ENCODE measurements at places on chromosomes 6 and 20.

- DNase-seq: no peak
These were observed 83.7 kb upstream of the TMEM30A start for GRCh38 chr6:75368151-75368779.

DNA sequence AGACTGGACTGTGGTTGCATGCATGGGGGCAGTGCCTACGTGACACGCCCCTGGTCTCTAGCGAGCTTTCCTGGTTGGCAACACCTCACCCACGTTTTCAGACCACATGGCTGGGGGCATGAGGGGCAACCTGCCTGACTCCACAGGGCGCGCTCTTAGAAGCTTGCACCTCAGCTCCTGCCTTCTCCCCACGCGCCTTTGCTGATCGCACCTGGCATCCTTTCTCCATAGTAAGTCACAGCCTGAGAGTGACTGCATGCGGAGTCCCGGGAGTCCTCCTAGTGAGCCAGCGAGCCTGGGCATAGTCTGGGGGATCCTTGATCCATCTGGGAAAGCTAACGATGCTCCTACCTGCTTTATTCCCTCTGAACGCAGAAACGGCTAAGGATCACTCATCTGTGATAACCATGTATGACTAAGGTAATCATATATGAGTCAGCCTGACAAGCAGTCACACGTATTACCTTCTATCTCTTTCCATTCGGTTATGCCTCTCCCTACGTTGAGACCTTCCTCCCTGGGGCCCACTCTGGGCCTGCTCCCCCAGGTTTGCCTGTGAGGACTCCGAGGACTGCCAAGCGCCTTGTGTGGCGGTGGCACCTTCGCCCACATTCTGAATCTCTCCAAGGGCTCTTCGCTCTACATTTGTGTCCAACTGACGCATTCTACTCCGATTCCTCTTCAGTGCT is 4.5 kb downstream of the TCFL5 start:
- DNase-seq: no peak

- DNase-seq: no peak
These were observed 55.0 kb downstream of the QKI start for GRCh38 chr6:163469459-163469985.

- no peak for DNase-seq
These were observed 7.1 kb downstream of the CDKAL1 start for GRCh38 chr6:20541382-20541781.

- no peak for DNase-seq
These were observed 55.2 kb upstream of the RBM24 start for GRCh38 chr6:17225767-17226630.

DNA sequence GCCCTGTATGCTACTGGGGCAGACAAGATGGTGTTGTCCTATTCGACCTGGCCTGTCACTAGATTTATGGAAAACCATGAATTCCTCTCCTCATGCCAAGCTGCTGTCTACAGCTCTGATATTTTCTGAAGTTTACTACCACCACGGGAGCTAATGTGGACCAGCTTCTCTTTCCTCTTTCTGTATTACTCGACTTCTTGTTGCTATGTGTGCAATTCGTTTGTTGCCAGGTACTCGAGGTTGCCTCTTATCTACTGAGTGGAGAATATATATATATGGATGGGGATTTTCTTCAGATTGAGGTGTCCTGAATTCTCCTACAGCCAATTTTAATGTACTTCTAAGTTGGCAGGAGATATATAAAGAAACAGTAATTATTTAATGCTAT is 34.7 kb downstream of the MAN1A1 start:
- no peak for DNase-seq

- DNase-seq: no peak
These were observed 58.2 kb upstream of the QKI start for GRCh38 chr6:163356324-163356723.

GRCh38 chr6:6390849-6391602 is 70.6 kb upstream of the F13A1 start:
- DNase-seq: no peak

GRCh38 chr6:18342223-18342622 is 44.9 kb upstream of the RNF144B start:
- DNase-seq: no peak

GRCh38 chr20:39036851-39037250 is 74.7 kb downstream of the DHX35 start:
- DNase-seq: no peak

GRCh38 chr6:131807321-131807643 is 538 bp upstream of the ENPP1 start:
- DNase-seq: no peak
